Activated naive CD4-positive, alpha-beta T cell treated with anti-CD3 and anti-CD28 coated beads for 36 hours (primary cell): ENCODE measurements at places on chromosomes 13 and 19.

GRCh38 chr13:95498886-95499285 lies 53.6 kb upstream of the CLDN10 start:
- DNase-seq, result no peak

- no peak for DNase-seq
Observed at GRCh38 chr13:43543331-43543730, 243.4 kb downstream of the ENOX1 start.

- DNase-seq, result no peak
Observed at GRCh38 chr19:343451-343931, 1.1 kb downstream of the MIER2 start.

- peak; percentile 34 for DNase-seq
Observed at GRCh38 chr13:71867131-71867814, at the start of gene DACH1. TSS of gene DACH1 (minus strand) at chr13:71867204.

DNA sequence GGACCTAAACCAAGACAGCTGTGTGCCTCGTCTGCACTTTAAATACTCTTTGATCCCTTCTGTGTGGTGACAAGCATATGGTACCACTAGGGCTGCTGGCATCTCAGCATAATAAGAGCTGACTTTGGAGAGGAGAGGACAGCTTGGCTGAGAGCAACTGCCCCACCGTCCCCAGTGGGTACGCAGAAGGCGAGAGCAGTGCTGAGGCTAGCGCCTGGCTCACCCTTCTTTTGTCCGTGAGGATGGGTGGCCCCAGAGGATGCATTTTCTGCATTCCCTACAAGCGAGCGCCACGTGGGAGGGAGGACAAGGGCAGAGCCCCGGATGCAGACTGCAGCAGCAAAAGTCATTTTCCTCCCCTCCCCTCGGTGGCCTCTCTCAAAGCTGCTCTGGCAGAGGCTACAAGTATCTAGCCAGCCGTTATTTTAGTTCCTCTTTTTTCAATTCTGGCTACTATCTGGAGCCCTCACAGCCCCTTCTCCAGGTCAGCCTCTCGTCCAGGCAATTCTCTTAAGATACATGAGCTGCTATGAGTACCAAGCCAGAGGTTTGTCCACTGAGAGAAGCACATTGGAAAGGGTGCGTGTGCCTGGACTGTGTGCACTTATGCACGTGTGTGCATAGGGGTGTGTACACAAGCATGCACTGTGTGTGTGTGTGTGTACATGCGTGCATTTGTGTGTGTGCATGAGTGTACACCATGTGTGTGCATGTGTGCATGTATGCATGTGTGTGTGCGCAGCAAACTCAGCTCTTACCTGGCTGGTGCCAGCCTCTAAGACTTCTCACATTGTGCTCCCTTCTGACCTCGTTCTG lies 51.3 kb downstream of the RAB20 start:
- no peak for DNase-seq

DNA sequence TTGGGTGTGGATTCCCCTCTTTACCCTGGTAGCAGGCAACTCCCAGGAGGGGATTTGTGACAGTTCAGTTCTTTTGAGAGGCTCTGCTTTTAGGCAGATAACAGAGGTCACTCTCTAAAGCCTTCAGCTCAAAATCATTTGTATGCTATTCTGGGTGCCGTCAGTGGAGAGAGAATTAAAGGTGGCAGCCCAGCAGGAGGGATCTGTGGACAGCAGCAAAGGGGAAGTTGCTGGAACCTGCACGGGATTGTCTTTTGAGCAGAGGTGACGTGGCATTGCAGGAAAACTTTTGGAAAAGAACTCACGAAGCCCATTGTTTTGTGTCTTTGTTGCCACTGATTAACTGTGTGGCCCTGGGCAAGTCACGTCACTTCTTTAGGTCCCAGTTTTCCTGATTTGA lies 62.4 kb upstream of the C1QTNF9 start:
- DNase-seq, result no peak

DNA sequence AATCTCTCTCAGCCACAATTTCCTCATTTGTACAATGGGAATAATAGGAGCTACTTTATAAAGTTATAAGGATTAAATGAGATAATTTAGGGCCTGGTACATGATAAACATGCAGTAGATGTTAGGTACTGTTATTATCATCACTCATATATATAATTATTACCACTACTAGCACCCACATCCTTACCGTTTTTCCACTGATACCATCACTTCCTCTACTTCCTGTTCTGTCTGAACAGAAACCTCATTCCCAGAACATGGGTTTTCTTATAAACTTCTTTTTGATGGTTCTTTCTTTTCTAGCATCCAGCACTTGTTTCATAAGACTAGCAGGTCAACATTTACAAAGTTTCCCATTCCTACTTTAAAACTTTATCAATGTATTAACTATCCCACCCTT lies 6.3 kb downstream of the CDADC1 start:
- no peak for DNase-seq

DNA sequence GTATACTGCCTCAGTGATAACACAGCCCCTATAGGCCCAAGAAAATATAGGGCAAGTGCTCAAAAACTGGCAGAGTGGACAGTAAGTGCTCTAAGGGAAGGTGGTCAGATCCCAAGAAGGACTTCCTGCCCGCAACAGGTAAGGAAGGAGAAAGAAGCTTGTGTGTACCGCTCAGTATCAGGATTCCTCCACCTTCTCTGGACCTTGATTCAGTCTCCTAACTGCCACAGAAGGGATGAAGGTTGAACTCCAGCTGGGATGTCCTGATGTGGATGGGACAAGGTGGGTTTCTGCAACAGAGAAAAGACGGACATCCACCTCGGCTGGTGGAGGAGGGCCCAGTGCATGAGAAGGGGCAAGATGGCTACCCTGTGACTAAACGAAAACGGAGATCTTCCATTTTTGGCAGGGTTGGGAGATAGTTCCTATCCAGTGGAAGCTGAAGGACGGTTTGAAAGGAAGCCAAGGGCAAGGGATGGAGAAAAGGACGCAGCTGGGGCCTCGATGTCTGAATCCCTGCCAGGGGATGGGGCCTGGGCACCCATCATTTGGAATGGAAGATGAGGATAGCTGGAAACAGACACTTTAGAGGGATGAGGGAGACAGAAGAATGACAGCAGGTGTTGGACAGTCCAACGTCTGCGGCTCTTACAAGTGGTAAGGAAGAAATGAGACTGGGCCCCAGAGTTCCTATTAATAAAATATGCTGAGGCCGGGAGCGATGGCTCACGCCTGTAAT lies 1.3 kb upstream of the ATF5 start:
- DNase-seq, result no peak

DNA sequence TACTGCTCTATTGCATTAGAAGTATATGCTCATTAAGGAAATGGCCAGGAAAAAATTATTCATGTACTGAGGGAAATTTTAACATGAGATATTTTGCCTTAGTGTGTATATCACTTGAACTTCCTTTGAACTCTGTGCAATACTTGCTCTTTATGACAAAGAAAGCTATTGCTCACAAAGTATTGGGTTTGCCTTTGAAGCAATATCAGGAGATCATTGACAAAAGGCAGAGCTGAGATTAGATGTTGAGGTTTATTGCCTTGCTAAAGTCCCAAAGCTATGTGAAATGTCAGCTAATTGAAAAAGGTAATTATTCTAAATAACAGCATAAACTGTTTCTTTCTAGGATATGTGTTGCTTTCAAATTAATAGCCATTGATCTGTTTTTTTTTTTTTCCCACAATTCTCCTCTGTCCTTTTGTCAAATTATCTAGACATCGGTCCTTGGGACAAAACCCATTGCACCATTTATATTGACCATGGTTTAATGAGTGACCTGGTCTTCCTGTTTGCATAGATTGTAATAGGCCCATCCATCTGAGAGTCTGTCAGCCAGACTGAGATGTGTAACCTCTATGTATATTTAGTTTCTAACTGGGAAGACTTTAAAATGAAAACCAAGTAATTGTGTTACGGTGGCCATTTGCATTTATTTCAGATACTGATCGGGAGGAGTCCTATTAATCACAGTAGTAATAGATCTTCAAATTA lies 752.7 kb upstream of the GPC6 start:
- DNase-seq, result no peak

GRCh38 chr19:10334588-10335351 lies 1.4 kb upstream of the RAVER1 start:
- peak; percentile 60 for DNase-seq

- no peak for DNase-seq
Observed at GRCh38 chr13:95123726-95124125, 177.5 kb downstream of the ABCC4 start.

DNA sequence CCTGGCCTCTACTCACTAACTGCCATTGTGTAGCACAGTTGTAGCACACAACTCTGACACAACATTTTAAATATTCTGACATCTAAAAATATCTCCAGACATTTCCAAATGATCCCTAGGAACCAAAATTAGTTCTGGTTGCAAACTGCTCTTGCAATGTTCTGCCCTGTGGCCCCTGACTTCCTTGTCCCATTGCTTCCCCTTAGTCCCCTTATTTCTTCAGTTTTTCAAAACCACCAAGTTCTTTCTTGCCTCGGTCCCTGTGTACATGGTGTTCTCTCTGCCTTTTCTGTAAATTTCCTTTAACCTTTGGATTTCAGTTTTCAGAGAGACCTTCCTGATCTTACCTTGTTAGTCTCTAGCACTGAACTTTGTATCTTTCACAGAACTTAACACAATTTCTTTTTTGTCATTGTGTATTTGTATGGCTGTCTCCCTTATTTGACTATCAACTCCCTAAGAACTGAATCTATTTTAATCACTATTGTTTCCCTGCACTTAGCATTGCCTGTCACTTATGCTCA lies 87.6 kb upstream of the MLNR start:
- no peak for DNase-seq

DNA sequence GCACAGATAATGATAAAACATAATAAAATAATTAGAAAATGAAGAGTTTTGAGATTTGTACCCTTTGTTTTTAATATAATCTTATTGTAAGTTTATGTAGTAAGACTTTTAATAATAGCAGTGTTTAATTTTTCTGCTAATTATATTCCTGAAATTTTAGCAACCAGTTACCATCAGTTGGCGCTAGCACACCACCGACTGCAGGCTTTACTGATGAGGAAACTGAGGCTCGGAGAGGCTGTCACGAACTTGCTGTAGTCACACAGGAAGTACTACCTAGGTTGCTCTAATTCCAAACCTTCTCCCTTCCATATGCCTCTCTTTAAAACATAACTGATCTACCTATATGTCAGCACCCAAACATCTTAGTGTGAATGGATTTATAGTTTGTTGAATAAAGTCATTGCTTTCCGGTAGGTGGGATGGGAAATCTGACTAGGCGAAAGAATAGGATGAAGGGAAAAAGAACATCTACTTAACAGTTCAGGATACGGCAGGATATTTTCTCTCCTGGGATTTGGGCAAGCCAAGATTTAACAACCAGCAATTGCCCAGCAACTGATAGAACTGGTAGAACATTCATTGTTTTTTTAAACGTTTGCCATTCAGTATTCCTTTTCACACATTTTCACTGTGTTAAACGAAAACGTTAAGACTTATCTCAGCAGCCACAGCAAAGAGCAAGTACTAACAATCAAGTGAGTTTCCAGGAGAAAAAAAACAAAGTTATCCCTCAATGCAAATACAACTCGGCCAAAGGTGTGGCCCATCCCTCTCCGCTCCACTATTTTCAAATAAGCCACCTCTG lies 822 bp upstream of the RFXAP start:
- no peak for DNase-seq

DNA sequence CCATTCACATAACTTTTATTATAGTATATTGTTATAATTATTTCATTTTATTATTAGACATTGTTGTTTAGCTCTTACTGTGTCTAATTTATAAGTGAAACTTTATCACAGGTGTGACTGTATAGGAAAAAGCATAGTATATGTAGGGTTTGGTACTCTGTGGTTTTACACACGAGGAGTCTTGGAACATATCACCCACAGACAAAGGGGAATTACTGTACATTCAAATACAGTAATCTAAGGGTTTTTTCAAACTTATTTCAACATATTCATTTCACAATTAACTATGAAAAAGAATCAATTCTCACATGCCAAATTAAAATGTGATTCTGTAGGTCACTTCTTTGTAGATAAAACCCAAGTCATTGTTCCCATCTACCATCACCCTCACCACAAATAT lies 46.0 kb downstream of the RBM26 start:
- DNase-seq, result no peak

GRCh38 chr13:101123028-101123427 lies 293.3 kb downstream of the NALCN start:
- DNase-seq, result no peak

GRCh38 chr19:38417544-38418506 lies 8.2 kb downstream of the RASGRP4 start:
- DNase-seq, result peak; percentile 79

DNA sequence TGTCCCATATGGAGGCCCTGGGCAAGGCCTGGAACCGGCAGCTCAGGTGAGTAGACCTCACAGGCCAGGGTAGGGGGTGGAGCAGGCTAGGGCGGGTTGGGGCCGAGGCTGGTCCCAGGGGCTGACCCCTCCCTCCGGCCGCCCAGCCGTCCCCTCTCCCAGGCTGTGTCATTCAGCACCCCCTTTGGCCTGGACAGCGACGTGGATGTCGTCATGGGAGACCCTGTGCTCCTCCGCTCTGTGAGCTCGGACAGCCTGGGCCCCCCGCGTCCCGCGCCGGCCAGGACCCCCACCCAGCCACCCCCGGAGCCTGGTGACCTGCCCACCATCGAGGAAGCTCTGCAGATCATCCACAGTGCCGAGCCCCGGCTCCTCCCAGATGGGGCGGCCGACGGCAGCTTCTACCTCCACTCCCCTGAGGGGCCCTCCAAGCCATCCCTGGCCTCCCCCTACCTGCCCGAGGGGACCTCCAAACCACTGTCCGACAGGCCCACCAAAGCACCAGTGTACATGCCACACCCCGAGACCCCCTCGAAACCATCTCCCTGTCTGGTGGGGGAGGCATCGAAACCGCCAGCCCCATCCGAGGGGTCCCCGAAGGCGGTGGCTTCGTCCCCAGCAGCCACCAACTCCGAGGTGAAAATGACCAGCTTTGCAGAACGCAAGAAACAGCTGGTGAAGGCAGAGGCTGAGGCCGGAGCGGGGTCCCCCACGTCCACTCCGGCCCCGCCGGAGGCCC lies 16.0 kb downstream of the CAMSAP3 start:
- DNase-seq, result no peak

DNA sequence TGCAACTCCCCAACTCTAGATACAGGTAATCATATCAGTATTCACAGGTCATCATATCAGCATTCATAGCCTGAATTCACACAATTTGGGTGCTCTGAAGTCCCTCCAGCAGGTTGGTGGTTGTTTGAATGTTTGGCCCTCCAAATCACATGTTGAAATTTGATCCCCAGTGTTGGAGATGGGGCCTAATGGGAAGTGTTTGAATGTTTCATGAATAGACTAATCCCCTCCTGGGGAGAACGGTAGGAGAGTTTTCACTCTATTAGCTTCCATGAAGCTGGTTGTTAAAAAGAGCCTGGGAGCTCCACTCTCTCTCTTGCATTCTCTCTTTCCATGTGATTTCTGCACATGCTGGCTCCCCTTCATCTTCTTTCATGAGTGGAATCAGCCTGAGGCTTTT lies 288.6 kb upstream of the PCDH9 start:
- no peak for DNase-seq

- DNase-seq, result no peak
Observed at GRCh38 chr13:42758515-42758914, 22.9 kb upstream of the FAM216B start.

- DNase-seq, result no peak
Observed at GRCh38 chr13:103762523-103762922, 696.3 kb upstream of the SLC10A2 start.

GRCh38 chr13:108676620-108677019 lies 47.2 kb downstream of the MYO16 start:
- DNase-seq, result no peak

GRCh38 chr13:97140611-97141010 lies 81.5 kb upstream of the MBNL2 start:
- no peak for DNase-seq
